ENCODE measurements at places on chromosomes 12 and 14. TPM values are rescaled to one million over a fixed set of nuclear protein-coding genes. Genes with fewer than 3 reads are reported as not detected.

Gene OTOGL
- total RNA-seq, result not detected

Gene MYF5
- not detected for total RNA-seq

- no peak overlapping the region for H3K27ac ChIP-seq
- H3K36me3 ChIP-seq, result no peaks in the 10 kb centered on the region
- H3K4me3 ChIP-seq, result no peak overlapping the region
- DNase-seq, result no peak
- H3K4me1 ChIP-seq, result peaks cover 23% of the 10 kb centered on the region
These were observed 131.3 kb downstream of the ZFP36L1 start for GRCh38 chr14:68661226-68662225.

DNA sequence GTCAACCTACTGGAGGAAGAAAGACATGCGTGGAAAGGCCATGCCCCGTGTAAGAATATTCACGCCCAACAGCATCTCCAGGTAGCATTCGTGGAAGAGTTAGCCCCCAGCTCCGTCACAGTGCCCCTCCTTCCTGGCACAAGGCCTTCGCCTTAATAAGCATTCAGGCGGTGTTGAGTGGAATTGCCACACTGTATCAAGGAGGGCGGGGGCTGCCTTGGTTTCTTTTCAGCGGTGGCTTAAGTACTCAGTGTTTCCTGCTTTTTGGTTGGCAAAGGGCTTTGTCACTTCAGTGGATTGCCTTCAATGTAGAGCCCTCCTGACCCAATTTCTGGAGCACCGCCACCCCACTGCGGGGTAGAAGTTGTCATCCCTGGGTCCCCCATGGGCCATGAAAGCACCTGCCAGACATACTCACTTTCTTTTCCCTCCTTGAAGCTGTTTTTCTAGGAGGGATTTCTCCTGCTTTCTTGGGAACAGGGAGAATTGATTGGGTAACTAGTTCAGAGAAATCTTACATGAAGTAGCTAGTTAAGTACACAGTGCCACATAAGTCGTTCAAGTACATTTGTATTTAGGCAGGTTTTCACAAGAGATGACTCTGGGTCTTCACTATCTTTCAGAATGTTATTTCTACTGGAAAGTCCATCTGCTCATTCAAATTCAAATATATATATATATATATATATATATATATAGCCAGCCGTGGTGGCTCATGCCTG is 65.5 kb upstream of the STON2 start:
- no peak for DNase-seq
- H3K4me1 ChIP-seq, result peaks cover 29% of the 10 kb centered on the region
- H3K27ac ChIP-seq, result peak overlapping the region; percentile 73
- peak overlapping the region; percentile 36 for H3K4me3 ChIP-seq

GRCh38 chr14:96038558-96038919 is 623 bp upstream of the C14orf132 start:
- H3K36me3 ChIP-seq, result no peaks in the 10 kb centered on the region
- H3K27me3 ChIP-seq, result peaks cover 57% of the 10 kb centered on the region
- H3K27ac ChIP-seq, result no peak overlapping the region
- DNase-seq, result no peak

DNA sequence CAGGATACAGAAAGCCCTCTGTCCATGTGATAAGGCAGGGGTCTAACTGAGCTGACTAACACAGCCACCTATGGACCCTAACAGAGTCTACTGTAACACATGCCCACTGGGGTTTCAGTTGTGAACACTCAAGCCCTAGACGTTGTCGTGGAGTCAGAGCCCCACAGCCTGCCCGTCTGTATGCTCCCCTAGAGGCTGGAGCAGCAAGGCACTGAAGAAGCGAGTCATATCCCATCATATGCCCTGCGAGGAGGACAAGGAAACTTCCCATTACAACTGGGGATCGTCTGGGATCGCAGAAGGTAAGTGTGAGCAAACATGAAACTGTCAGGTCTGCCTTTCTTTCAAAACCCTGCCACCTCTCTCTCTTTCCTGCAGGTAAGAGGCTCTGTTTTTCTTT is 138.1 kb downstream of the GPR65 start:
- H3K27ac ChIP-seq, result no peak overlapping the region
- DNase-seq, result no peak
- H3K27me3 ChIP-seq, result peaks cover 7% of the 10 kb centered on the region
- no peaks in the 10 kb centered on the region for H3K36me3 ChIP-seq
- no peaks in the 10 kb centered on the region for H3K4me1 ChIP-seq

DNA sequence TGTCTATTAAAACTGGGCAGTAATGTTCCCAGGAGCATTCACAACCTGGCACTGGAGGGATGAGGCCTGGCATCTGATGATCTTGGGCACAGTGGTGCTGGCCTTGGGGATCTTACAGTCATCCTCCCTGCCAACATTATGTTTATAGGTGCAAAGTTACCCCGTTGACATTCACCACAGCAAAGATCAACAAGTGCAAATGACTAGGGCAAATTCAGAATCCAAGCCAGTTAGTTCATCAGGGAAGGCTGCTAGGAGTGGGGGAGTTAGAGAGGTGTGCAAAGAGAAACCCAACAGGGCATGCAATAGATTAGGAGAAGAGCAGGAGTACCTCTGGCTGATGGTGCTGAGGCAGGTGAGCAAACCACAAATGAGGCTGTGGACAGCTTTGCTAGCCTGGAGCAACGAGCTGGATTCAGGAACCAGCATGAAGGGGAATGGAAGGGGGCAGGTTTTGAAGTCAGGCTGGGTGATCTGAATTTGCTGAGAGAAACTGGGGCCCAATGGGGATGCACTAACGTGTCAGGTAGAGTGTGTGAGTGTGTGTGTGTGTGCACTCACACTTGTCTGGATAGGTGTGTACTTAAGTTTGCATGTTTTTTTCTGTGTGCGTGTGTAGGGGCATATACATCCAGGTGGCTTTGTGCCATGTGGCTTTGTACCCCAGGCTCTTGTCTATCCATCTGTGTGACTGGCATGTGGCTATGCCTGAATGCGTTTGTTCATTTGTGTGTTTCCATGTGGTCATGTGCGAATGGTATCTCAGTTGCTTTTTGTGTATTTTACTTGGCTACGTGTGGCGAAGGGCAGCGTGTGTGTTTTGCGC is 1.6 kb downstream of the CISTR start:
- peaks cover 6% of the 10 kb centered on the region for H3K27me3 ChIP-seq
- no peak overlapping the region for H3K27ac ChIP-seq
- no peak for DNase-seq
- H3K4me3 ChIP-seq, result no peak overlapping the region
- peaks cover 2% of the 10 kb centered on the region for H3K36me3 ChIP-seq

Gene FOXN4
- not detected for total RNA-seq

DNA sequence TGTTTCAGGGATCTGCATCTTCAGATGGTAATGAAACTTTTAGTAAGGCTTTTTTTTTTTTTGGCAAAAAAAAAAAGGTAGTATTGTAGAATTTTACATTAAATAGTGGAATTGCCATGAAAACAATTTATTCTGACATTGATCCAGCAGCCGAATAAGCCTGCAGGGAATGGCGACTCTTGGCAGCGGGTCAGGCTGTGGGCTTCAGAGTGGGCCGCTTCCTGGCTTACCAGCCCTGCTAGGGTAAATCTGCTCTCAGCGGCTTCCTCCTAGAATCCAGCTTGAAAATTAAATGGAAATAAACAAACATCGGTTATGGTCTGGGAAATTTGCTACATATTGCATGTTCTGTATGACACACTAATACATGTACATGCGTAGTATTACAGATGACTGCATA is 34.8 kb downstream of the SFSWAP start:
- H3K4me3 ChIP-seq, result no peak overlapping the region
- no peaks in the 10 kb centered on the region for H3K27me3 ChIP-seq
- no peak overlapping the region for H3K27ac ChIP-seq
- no peak for DNase-seq
- H3K4me1 ChIP-seq, result no peaks in the 10 kb centered on the region

DNA sequence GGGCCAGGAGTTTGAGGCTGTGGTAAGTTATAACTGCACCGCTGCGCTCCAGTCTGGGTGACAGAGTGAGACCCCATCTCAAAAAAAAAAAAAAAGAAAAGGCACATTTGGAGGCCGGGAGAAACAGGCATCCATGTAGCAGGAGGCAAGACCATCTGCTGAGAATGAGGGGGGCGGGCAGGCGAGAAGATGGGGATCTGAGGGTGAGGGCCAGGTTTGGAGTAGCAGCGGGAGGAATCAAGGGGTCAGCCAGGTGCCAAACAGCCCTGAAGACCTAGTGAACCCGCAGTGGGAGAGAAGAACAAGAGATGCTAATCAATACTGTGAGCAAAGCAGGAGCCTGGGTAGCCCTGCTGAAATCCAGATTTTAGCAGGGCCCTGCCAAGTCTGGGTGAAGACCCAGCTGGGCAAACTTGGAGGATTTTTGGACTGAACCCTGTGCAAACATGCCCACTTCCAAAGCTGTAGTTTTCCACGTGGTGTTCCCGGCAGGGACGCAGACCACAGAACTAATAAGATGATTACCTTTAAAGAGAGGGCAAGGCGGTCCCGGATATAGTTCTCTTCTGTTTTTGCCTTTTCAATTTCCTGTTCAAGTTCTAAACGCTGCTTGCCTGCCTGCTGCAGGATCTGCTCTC is 61.0 kb downstream of the NIN start:
- no peak overlapping the region for H3K27ac ChIP-seq
- no peaks in the 10 kb centered on the region for H3K27me3 ChIP-seq
- peaks cover 13% of the 10 kb centered on the region for H3K4me1 ChIP-seq
- peaks cover 72% of the 10 kb centered on the region for H3K36me3 ChIP-seq
- DNase-seq, result no peak
- no peak overlapping the region for H3K4me3 ChIP-seq

DNA sequence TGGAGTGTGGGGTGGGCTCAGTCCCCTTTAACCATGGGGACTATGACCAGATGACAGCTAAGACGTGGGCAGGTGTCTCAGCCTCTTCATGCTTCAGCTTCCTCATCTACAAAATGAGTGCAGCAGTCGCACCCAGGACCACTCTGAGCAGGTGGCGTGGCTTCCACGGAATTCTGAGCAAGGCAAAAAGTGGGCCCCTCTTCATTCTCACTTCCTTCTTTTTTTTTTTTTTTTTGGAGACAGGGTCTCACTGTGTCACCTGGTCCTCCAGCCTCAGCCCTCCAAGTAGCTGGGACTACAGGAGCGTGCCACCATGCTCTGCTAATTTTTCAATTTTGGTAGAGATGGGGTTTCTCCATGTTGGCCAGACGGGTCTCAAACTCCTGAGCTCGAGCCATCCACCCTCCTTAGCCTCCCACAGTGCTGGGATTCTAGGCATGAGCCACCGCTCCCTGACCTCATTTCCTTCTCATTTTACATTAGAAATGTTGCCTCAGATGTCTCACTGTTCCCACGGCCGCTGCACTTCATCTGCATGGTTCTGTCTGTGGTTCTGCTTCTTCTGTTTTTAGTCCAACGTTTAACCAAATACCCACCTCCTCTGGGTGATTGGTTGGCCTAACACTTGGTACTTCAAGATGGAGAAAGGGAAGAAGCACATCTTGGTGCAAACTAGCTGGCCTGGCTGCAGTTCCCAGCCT is 41.3 kb upstream of the BCL7A start:
- no peak for DNase-seq
- peaks cover 7% of the 10 kb centered on the region for H3K4me1 ChIP-seq
- H3K27ac ChIP-seq, result no peak overlapping the region
- H3K4me3 ChIP-seq, result no peak overlapping the region
- peaks cover 6% of the 10 kb centered on the region for H3K27me3 ChIP-seq

DNA sequence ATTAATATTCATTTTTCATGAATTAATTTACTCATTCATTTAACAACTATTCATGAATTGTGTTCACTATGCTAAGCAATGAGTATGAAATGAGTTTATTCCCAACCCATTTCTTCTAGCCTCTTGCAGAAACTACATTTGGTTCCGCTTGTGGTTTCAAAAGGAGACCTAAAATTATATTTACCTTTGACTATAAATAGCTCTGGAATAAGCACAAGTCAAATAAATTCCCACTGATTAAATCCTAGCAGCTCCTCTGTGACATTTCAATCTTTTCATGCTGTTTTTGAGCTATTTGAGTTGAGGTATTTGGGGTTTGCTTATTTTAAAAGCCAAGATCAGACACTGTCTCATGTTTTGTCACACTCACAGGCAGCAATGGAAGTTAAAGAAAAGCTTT is 46.9 kb downstream of the DUSP6 start:
- no peak overlapping the region for H3K27ac ChIP-seq
- H3K36me3 ChIP-seq, result no peaks in the 10 kb centered on the region
- no peaks in the 10 kb centered on the region for H3K27me3 ChIP-seq
- H3K4me3 ChIP-seq, result no peak overlapping the region
- H3K4me1 ChIP-seq, result peaks cover 35% of the 10 kb centered on the region

- H3K36me3 ChIP-seq, result no peaks in the 10 kb centered on the region
- H3K4me1 ChIP-seq, result no peaks in the 10 kb centered on the region
- H3K27me3 ChIP-seq, result no peaks in the 10 kb centered on the region
These were observed 61.2 kb upstream of the TMTC2 start for GRCh38 chr12:82625523-82625922.

- H3K4me1 ChIP-seq, result no peaks in the 10 kb centered on the region
- H3K27ac ChIP-seq, result no peak overlapping the region
- H3K27me3 ChIP-seq, result no peaks in the 10 kb centered on the region
- H3K36me3 ChIP-seq, result no peaks in the 10 kb centered on the region
These were observed 2.5 kb downstream of the MYH7 start for GRCh38 chr14:23432946-23433345.

DNA sequence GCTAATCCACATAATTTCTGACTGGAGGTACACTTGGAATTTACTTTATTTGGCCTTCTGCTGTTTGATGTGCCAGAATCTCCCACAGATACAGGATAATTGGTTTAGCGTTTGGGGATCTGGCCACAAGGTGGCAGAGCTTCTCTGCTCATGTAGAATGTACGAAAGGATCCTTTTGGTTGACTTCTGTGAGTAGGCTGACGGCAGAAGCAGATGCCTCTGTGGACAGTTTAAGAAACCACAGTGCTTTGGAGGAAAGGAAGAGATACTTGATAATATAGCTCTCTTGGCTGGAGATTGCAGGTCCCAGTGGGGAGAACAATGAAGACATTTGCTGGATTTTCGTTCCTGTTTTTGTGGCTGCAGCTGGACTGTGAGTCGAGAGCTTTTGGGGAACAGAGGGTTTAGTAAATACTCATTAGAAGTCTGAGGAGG is 75.3 kb upstream of the OR4E1 start:
- DNase-seq, result peak; percentile 68
- H3K4me3 ChIP-seq, result peak overlapping the region; percentile 51
- peaks cover 8% of the 10 kb centered on the region for H3K4me1 ChIP-seq
- H3K36me3 ChIP-seq, result no peaks in the 10 kb centered on the region

DNA sequence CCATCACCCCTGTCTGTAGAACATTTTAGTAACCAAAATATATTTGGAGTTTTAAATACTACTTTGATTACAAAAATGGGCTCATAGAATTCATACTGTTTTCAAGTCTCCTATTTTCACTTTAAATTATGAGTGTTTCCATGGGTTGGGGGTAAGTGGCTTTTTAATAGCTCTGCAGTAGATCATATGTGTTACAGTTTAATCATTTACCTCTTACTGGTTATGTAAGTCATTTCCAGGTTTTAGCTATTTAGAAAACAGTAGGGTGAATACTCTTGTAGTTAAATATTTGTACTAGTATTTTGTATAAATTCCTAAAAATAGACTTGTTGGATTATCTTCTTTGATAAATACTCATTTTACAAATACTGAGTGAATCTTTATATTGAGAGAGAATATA is 8.2 kb downstream of the PCNX1 start:
- peaks cover 71% of the 10 kb centered on the region for H3K4me1 ChIP-seq
- H3K4me3 ChIP-seq, result no peak overlapping the region
- no peak overlapping the region for H3K27ac ChIP-seq
- no peak for DNase-seq
